Esophagus squamous epithelium (tissue), 5 donors: ENCODE measurements at places on chromosomes 2 and 18.

GRCh38 chr2:236568068-236568921 is 1.3 kb upstream of the ACKR3 start:
- DNase-seq, result no peak

DNA sequence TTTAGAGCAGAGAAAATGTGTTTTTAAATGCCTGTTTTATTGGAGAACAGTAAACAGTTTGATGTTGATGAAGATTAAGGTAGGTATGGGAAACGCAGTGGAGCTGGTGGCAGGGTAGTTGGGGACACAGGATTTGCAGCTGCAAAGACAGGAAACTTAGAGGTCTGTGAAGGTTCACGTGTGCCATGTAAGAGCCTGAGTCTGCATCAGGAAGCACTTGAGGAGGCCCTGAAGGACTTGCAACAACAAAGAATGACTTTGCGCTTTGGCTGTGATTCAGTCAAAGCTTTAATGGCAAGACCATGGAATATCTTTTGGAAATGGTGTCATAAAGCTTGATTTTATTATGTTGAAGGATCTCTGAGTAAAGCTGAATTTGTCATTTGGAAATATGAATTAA is 347.6 kb upstream of the KCNJ3 start:
- DNase-seq, result no peak

GRCh38 chr2:233991196-233991595 is 59.3 kb upstream of the SPP2 start:
- no peak for DNase-seq

GRCh38 chr2:37864217-37864616 is 60.9 kb upstream of the RMDN2 start:
- DNase-seq, result no peak

- DNase-seq, result no peak
Observed at GRCh38 chr18:74715865-74716712, 118.4 kb downstream of the ZNF407 start.

GRCh38 chr18:32287249-32287648 is 97.4 kb downstream of the MEP1B start:
- no peak for DNase-seq

DNA sequence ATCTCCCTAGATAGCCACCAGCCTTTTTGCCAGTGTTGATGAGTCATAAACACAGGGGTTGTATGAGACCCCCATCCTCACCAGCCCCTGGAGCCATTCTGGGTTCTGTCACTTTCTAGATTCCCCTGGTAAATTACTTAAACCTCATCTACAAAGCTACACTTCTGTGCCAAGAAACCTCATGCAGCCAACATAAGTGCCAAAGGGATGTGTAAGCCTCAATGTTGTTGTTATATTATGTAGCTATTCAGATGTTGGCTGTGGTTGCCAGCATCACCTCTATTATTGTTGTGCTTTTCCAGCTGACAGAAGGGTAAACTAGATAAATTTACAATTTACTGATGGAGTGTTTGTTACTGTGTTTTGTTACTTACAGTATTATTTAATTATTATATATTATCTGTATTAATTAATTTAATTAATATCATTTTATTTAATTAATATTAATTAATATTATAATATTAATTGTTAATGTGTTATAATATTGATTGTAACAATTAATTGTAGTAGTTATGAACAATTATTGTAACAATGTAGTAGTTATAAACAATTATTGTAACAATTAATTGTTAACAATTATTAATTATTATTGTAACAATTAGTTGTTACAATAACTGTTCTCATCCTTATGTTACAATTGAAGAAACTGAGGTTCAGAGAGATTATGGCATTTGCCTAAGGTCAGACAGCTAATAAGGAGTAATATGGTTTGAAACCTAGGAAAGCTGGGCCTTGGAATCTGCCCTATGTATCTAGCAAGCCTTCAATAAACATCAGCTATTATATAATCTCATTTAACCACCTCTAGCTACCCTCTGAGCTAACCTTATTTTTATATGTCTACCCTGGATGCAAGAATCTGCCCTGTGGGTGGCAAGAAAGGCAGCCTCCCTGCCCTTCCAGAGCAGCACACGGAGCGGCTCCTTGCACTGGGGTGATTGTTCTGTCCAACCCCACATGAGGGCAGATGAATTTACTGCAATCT is 36.1 kb downstream of the PSTPIP2 start:
- DNase-seq, result no peak

DNA sequence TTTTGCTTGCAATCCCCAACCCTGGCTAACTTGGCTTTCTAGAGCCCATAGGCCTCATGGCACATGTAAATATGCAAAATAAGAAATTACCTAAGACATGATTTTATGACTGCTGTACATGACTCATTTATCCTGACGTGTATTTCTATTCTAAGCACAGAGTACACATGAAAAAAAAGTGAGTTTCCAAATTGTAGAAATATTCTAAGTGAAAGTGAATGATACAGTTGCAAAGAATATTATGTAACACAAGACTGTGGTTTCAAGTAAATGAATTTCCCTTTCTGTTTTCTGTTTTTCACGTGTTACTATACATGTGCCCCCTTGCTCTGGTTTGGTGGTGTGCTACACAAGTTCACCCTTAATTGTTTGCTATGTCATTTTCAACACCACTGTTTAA is 162.4 kb downstream of the LRP1B start:
- no peak for DNase-seq

GRCh38 chr2:163719331-163719730 is 16.5 kb downstream of the FIGN start:
- no peak for DNase-seq

DNA sequence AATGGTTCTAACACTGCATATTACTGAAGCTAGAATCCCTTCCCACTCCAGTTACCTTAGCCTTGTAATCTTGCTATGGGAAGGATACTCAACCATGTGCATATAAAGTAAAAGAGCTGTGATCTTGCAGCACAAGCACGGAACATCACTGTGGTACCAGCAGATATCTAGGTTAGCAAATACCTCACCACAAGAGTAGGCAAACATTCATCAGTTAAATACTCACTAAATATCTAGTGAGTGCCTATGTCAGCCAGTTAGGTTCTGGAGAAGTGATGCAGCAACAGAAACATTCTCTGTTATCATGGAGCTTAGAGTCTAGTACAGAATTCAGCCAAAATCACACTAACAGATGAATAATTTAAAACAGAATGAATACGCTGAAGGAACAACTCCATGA is 349.6 kb upstream of the UBE2E3 start:
- no peak for DNase-seq

- no peak for DNase-seq
Observed at GRCh38 chr2:160465002-160465401, 28.6 kb downstream of the RBMS1 start.

GRCh38 chr18:44286049-44286448 is 394.6 kb upstream of the SETBP1 start:
- DNase-seq, result no peak

GRCh38 chr2:215758691-215759090 is 254.7 kb downstream of the MREG start:
- no peak for DNase-seq

DNA sequence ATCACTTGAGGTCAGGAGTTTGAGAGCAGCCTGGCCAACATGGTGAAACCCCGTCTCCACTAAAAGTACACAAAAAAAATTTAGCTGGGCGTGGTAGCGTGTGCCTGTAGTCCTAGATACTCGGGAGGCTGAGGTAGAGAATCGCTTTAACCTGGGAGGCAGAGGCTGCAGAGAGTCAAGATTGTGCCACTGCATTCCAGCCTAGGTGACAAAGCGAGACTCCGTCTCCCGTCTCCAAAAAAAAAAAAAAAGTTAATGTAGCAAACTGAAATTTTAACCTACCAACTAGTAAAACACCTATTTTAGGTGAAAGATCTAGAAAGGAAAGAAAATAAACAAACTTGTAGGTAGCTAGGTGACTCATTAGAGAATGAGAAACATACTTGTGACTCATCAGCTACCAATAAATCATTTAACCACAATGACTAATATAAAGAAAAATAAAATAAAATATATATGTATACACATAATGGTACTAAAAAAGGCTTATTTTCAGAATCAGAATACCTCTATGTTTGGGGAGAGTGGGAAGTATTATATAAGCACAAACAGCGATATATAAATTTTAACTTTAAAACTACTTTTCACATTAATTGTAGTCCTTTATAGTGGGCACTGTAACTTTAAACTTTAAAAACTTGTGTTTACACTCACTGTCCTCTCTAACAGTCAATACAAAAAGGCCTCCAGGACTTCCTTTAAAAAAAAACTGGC is 36.6 kb downstream of the DARS1 start:
- DNase-seq, result no peak

- no peak for DNase-seq
Observed at GRCh38 chr2:191386938-191387536, 141.8 kb downstream of the MYO1B start.

DNA sequence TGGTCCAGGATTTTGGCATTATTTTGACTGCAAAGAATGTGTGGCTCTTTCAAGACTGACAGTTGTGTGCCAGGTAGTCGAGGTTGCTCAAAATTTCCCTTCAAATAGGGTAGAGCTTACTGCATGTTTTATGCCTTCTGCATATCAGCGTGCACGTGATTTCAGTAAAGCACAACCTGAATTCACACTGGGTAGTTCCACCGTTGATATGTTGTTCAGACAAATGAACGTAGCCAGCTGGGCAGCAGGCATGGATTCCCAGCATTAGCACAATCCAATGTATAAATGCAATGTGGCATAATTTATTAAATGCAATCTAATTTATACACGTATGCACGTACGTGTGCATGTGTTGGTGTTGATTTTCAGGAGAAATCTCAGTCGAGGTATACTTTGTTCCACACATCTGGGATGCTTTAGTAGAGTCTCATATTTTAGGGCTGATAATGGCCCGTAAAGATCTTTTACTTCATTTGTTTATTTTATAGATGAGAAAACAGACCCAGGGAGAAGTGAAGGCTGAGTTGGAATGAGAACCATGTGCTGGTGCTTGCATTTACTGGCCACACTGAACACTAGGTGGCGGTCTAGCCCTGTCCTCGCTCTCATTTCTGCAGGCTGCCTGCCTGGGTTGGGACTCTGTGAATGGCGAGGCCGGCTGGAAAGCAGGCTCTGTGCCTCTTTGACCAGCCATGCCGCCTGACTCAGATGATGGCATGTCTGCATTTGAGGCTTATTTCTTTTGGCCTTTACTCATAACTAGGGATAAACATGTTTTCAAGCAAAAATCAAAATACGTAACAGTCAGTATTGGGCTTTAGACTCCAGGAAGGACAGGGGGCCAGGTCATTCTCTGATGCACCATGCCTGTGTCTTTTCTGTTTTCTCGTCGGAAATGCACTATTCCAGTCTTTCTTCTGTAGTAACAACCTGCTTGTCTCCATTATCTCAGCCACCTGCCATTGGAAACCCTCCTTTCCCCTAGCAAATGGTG is 120.4 kb downstream of the RNF144A start:
- no peak for DNase-seq

GRCh38 chr18:74353169-74353775 is 37.6 kb downstream of the C18orf63 start:
- DNase-seq, result no peak
